ENCODE measurements at places on chromosomes 3 and 15. TPM values are rescaled to one million over a fixed set of nuclear protein-coding genes. Genes with fewer than 3 reads are reported as not detected.
A peak's percentile ranks its signal among the peaks of the same experiment; 100 is the strongest.

DNA sequence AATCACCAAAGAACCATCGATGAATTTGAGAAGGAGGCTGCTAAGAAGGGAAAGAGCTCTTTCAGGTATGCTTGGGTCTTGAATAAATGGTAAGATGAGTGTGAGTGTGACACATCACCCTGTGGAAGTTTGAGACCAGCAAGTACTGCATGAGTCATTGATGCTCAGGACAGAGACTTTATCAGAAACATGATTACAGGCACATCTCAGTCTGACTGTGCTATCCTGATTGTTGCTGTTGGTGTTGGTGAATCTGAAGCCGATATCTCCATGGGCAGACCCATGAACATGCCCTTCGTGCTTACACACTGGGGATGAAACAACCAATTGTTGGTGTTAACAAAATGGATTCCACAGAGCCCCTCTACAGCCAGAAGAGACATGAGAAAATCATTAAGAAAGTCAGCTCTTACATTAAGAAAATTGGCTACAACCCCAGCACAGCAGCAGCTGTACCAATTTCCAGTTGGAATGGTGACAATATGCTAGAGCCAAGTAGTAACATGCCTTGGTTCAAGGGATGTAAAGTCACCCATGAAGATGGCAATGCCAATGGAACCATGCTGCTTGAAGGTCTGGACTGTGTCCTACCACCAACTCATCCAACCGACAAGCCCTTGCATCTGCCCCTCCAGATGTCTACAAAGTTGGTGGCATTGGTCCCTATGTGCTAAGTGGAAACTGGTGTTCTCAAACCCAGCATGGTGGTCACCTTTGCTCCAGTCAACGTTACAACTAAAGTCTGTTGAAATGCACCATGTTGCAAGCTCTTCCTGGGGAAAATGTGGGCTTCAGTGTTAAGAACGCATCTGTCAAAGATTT, 20.5 kb downstream of the TM4SF4 start:
- peak; percentile 48 for DNase-seq

- no peak for DNase-seq
Observed at GRCh38 chr3:173709026-173709425, 311.5 kb downstream of the NLGN1 start.

DNA sequence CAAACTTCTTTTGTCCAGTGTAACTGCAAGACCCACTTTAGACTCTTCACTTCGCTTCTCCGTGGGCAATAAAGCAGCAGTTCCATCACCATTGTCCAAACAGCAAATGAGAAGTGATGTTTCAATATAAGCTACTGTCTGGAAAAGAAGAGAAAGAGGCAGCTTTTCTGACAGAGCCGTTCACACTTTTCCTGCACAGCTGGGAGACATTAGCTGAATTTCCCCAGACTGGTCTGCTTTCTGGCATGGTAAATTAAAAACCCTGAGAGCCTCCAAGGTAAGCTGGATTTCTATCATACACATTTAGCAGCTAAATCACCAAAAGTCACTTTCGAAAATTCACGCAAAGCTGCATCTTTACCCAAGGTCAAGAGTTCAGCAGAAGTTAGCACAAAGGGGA, 108.5 kb upstream of the CMC1 start:
- no peak for DNase-seq

- DNase-seq = no peak
Observed at GRCh38 chr3:157045238-157045850, 114.6 kb downstream of the CCNL1 start.

DNA sequence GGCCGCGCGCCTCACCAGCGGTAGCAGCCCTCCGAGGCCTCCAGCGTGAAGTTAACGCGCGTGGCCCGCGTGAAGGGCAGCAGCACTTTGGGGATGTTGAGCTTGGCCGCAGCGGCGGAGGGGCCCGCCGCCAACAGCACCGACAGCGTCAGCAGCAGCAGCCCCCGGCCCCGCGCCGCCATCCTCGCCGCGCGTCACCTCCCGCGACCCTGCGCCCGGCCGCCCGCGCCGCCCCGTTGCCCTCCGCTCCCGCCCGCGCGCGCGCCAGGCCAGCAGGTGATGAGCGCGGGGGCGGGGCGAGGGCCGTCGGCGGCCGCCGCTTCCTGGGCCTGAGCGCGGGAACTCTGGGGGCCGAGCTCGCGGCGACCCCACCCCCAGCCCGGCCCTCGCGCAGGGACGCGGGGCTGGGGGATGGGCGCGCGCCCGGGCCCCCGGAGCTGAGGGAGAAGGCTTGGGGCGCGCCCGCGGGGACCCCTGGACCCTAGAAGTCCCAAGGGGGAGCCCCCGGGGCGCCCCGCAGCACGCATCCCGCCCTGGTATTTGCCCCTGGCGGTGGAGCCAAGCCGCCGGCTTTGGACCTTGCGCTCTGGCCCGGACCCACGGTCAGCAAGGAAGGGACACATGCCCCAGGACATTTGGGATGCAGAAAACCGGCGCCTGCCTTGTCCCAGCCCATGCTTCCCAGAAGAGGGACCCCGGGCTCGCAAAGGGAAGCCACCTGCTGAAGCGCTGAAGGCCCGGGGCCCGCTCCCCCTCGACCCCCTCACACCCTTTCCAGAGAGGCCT, at the start of gene NUP210:
NUP210 (minus strand) TSS at position 278 of the 786 bp plus-strand sequence; CDS start at position 182, 96 bp downstream.
- no peak for DNase-seq

DNA sequence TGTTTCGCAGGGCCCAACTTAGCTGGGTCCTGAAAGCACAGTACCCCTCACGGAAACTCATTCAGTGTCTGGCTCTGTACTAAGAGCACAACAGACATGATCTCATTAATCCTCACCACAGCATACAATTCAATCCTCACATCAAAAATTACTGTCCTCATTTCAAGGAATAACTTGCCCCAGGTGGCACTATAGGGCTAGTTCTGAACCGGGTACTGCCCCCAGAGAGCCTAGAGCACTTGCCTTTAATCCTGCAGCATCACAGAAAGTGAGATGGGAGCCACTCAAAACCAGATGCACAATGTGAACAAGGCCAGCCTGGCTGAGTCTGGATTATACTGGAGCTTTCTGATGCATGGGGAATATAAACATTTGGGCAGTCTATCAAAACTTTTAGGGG, 122.6 kb downstream of the OSBPL10 start:
- DNase-seq = no peak

Gene CLDN18
- total RNA-seq = not detected

DNA sequence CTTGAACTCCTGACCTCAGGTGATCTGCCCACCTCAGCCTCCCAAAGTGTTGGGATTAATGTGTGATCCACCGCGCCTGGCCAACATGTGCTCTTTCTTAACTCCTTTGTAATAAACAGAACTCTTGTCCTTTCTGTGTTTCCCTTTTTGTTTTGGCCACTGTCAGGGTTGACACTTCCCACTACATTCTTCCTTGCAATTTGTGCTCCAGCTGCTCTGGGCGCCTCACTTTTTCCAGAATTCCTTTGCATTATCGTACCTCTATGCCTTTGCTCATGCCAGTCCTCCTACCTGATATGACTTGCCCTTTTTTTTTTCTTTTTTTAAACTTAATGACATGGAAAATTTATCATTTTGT, 38.8 kb upstream of the SMAD3 start:
- no peak for DNase-seq

- no peak for DNase-seq
Observed at GRCh38 chr3:129740090-129740489, 133.6 kb upstream of the PLXND1 start.

Gene GOLGA6A
- total RNA-seq = not detected

- no peak for DNase-seq
Observed at GRCh38 chr3:12990306-12990705, 82.9 kb downstream of the IQSEC1 start.

DNA sequence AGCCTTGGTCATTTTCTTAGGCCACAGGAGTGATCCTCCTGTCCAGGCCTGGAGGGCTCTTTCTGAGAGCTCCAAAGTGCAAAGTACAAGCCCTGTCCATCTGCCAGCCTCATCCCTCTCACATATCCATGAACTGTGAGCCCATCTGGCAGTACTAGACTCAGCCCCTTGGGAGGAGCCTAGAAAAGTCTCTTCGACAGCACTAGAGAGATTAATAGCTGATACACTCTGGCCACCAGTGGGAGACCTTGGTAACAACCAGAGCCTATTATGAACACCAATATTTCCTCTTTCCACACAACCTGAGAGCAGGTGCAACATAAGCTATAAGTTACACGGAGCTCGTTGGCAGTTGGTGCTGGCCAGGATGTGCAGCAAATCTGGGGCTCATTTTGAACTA, 59.5 kb upstream of the DCLK3 start:
- DNase-seq = no peak

DNA sequence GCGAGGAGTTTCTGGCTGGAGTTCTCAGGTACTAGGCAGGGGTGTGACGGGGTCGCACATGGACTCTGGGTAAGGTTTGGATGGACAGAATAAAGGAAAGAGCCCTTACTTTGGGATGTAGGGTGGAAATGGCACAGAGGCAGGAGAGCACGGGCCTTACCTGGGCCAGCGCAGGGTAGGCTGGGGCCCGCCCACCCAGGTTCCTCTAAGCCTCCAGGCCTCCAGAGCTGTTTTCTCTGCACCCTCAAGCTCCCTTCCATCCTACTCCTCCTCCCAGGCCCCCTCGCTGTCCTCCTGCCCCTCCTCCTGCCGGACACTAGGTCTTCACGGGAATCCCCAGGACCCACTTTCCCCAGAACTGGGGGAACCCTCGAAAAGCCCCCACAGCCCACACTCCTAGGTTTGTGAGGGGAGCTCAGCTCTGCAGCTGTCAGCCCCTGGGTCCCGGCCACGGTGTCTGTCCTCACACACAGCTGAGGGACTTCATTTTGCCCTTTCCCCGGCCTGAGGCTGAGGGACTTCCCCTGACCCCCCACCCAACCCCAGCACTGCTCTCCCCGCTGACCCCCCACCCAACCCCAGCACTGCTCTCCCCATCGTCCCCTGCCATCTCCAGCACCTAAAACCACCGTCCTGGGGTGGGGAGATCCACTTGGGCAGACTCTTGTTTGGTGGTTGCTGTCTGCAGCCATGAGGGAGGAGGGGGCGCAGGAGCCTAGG, 53.0 kb upstream of the PCSK6 start:
- DNase-seq = no peak

DNA sequence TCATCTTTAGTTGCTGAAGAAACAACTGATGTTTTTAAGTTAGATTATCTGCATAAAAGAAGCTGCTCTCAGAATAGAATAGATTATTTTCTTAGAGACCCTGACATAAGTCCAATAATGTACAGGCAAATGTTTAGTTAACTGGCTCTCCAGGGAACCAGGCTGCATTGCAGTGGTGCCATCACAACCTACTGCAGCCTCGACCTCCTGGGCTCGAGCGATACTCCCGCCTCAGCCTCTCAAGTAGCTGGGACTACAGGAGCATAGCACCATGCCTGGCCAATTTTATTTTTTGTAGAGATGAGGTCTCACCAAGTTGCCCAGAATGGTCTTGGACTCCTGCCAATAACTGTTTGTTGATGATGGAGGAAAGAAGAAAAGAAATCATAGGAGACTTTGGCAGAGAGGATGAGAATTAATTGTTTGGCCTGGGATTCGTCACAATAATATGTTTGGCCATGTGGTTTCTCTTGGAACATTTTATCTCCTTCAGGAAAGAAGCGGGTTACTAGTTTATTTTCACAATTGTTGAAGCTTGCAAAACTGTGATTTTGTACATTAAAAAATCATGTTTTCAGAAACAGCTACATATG, 429.2 kb downstream of the CADM2 start:
- DNase-seq = no peak

- no peak for DNase-seq
Observed at GRCh38 chr3:146889626-146890025, 284.5 kb upstream of the PLSCR5 start.

Gene DPPA2
- total RNA-seq = not detected

DNA sequence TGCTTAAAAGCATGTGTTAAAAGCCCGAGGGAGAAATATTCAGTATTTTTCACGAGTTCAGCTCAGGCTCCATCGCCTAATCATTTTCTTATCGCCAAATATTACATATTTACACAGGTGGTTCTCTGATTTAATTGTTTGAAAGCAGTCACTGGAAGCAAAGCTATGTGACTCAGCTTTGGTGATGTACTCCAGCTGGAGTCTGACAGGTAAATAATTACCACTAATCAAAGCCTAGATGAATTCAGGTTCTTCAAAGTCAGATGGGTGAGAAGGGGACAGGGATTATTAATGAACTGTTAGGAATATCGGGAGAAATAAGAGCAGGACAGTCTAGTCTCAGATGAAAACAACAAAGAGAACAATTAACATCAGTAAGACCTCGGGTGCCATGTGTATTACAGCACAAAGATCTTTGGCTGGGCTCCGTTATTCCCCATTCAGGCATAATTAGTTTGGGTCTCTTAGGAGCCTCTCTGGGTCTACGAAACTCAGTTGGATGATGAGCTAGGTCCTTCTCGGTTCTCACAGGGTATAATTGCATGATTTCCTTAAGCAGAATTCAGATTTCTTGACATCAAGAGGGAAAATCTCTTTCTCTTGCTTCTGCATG, 331.7 kb upstream of the ADAMTS9 start:
- DNase-seq = peak; percentile 41

Gene FANCI
- total RNA-seq = 12.6 TPM

DNA sequence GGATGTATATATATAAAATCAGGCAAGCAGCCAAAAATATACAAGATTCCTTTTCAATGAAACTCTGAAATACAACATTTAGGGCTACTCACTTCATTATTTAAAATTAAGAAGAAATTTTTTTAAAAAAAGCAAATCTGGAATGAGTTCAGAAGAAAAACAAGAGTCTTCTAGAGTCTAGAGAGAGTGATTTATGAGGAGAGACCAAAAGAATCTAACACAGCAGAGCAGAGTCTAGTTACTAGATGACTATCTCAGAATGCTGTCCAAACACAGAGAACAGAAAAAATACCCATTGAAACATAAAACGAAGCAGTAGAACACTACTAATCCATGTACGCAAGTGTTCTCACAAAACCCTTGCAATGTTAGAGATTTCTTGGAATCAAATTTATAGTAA, 275.2 kb upstream of the CBLB start:
- DNase-seq = no peak

Gene PIGBOS1
- 32.8 TPM for total RNA-seq

Gene ST6GAL1
- 40.3 TPM for total RNA-seq

Gene KCNAB1
- total RNA-seq = not detected

DNA sequence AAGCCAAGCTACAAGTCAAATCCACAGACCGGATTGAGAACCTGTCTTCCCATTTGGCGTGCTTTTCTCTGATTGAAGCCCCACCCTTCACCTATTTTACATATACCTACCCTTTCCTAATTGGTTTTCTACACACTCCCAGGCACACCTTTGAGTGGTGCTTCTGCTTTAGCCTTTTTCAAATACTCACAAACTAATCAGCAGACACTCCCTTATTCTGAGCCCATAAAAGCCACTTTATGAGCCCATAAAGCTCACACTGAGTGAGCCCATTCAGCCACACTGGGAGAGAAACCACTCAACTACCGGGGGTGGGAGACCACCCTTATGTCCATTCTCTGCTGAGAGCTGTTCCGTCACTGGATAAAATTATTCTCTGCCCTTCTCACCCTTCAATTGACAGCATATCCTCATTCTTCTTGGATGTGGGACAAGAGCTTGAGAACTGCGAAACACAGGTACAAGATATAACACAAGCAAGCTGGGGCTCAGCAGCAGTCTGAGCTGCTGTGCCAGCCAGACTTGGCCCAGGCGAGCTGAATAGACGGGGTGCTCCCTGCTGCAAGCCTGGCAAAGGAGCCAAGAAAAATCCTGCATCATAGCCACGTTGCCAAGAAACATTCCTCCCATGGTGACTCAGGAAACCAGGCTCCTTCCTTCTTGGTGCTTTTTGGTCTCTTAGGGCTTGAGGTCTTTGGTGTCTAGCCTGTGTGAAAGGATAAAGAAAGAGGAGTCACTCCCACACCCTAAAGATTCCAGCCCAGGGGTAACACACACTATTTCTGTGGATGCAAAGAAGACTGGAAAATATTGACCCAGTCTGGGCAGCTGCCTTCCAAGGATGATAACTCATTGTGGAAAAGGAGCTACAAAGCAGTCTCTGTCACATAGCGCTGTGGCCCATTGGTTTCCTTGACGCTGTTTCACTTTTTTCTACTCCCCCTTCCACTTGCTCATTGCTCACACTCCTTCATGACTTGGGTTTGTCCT, 609.7 kb downstream of the MCTP2 start:
- no peak for DNase-seq

All from kidney epithelial cell (primary cell).